ENCODE measurements at places on chromosomes 6 and 20. TPM values are rescaled to one million over a fixed set of nuclear protein-coding genes. Genes with fewer than 3 reads are reported as not detected.

RPRD1B gene
- total RNA-seq = 21.5 TPM

OLIG3 gene
- total RNA-seq = not detected

BEND6 gene
- total RNA-seq = 23.6 TPM

ADGRF1 gene
- total RNA-seq = not detected

LY6G6F gene
- not detected for total RNA-seq

Data from osteoblast (primary cell).